Ammon's horn (tissue), 1 donor: ENCODE measurements at places on chromosomes 3 and 15.

GRCh38 chr3:37223141-37223558 lies 48.8 kb upstream of the LRRFIP2 start:
- DNase-seq: no peak

GRCh38 chr3:107699682-107700081 lies 176.9 kb downstream of the BBX start:
- DNase-seq: no peak

DNA sequence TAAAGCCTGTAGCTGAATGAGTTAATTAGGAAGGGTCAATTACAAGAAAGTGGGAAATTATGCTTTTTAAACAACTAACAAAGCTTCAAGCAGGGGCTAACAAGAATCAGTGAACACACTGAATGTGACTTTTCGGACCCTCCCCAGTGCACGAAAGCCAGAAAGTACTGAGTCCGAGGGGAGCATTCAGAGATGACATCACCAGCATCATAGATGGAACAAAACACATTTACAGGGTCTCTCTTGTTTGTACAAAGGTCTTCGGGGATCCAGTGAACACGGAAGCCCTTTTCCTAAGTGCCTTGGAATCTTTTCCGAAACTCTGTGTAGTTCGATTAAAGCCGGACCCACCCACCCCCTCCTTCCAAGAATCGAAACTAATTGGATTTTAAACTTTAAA lies 829 bp downstream of the DCP1A start:
- peak; percentile 4 for DNase-seq

GRCh38 chr3:173734473-173734872 lies 336.9 kb downstream of the NLGN1 start:
- DNase-seq: no peak

DNA sequence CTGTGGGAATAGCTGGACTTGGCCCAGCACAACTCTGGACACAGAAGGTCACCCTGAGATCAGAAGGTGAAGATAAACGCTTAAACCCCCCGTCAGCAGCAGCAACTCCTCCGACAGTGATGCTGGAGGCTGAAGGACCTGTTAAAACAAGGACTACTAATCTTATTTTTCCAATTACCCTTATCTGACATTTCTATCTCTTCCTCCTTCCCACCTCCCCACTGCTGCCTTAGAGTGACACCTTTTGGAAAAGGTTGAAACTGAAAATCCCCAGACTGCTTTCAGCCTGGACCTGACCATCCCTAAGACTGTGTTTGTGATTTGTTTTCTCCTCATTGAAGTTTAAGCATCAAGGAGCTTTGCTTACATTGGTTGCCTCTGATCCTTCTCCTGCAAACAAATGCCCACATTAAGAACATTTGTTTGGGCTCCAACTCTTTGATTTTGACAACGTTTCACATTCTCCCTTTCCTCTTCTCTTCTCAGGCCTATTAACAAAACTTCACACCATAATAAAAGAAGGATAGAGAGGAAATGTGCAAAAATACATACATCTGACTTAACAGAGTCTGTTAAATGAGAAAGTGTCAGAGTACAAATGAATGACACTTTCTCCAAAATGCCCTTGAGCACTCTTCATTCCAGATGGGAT lies 410.6 kb upstream of the WNT5A start:
- DNase-seq: no peak

DNA sequence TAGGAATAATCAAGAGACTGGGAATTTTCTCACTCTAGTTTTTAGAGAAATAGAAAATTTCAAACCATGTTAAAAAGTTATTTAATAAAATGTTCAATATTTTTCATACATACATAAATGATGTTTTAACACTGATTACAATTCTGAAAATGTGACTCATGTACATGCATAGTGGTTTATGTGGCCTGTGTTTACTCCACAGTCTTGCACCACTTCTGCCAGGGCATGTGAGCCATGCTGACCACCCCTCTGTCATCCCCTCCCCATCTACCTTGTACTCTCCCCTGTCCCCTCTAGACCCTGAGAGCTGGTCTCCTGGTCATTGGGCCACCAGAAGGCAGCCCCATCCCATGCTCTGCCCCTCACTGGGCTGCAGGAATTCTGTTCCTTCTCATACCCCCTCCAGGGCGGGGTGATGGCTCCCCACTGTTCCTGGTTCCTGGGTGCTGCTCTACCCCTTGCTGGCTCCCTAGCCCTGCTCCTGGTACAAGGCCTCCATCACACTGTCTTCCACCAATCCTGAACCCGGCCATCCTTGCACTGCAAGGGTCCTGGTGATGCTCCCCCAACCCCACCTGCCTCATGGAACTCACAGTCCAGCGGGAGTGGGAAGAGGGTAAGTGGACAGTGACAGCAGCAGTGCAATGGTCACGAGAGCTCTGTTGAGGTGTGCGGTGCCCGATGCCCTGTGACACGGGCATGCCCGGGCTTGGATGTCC lies 24.2 kb upstream of the SLC41A3 start:
- no peak for DNase-seq

DNA sequence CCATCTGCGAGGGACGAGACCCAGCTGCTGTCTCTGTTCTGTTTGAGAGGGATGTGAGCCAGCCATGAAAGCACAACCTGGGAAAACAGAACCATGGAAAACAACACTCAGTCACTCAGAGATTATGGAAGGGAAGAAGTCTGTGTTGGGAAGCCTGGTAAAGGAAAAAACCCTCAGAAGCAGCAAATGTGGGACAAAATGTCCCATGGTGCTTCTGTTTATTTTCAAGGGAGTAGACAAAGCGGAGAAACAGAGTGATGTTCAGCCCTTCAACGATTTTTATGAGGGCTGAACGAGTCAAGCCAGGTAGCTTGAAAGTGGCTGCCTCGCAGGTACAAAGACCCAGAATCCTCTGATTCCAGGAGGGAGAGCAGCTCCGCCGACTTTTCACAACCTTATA lies 59.3 kb downstream of the DCLK3 start:
- no peak for DNase-seq

GRCh38 chr3:117036259-117036799 lies 326.8 kb downstream of the TUSC7 start:
- DNase-seq: peak; percentile 64

DNA sequence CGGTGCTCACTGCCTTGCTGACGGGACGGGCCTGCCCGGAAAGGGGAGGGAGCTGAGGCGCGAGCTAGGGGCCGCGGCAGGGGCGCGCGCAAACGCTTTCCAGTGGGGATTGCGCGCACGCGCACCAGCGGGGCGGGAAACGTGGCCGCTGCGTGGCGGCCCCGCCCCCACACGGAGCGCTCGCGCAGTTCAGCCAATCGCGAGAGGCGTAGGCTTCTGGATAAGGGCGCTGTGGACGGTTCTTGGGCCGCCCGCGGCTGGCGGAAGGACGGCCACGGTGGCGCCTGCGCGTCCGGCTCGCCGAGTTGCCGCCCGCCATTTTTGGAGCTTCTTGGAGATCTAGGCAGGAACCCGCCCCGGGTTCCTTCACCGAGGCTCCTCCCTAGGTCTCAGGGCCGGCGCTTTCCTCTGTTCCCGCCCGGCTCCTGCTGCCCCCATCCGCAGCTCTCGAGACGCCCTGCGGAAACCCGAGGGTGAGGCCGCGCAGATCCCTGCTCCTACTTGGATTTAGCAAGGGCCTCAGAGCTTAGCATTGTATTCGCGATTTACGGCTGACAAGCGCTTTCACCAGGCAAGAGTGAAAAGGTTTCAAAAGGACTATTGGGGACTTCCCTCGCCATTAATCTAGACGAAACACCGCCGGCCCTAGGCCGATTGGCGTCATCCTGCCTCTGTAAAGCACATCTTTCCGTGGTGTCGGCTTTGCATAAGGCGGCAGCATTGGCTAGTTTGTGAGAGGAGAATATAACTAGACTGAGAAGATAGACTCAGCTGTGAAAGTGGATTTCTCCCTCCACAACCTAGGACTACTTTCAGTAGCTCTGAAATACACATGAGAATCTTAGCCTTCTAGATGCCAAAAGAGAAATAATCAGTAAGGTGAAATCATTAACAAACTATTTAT lies 496 bp upstream of the STAG1 start:
- peak; percentile 98 for DNase-seq

- no peak for DNase-seq
Measured at GRCh38 chr3:7205535-7205934, 344.6 kb downstream of the GRM7 start.

DNA sequence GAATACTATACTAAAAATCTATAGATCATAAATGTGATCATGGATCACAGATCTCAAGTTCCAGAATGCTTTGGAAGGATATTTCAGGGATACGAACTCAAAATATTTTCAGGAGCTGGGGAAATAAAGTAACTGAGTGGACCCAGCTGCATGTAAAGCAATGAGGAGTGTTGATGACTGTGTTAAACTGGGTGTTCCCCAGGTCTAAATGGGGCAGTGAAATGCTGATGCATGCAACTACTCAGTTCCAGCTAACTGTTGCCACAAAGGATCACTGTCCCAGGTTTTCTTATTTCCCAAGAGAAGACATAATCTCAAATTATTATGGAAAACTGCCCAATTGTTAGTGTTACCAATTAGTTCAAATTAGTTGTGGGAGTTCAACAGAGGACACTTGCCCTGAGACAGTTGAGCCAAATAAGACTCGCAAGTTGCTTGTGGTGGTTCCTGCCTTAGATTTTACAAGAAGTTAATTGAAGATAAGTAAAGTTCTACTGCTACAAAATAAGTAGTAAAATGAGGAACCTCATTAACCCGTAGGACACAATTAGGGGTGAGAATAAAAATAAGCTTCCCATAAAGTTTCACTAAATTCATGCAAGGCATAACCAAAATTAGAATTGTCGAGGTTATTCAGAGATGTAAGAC lies 66.3 kb upstream of the IL12A start:
- DNase-seq: no peak

DNA sequence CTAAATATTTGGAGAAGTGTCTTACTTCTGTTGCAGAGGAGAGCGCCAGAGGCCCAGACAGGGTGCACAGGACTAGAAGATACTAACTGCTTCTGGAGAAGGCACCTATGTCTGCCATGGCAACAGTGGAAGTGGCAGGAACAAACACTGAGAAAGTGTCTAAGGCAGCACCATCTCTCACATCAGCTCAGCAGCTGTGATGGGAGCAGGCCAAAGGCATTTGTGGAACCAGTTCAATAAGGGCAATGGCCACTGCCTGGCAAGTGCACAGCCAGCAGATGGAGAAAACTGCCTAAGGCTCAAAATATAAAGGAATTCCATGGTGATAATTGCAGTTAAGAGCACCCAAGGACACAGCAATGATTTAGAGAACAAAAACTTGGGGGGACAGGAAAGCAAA lies 563.0 kb upstream of the CCDC54 start:
- peak; percentile 62 for DNase-seq

- no peak for DNase-seq
Measured at GRCh38 chr15:39530480-39531342, 50.2 kb upstream of the THBS1 start.

DNA sequence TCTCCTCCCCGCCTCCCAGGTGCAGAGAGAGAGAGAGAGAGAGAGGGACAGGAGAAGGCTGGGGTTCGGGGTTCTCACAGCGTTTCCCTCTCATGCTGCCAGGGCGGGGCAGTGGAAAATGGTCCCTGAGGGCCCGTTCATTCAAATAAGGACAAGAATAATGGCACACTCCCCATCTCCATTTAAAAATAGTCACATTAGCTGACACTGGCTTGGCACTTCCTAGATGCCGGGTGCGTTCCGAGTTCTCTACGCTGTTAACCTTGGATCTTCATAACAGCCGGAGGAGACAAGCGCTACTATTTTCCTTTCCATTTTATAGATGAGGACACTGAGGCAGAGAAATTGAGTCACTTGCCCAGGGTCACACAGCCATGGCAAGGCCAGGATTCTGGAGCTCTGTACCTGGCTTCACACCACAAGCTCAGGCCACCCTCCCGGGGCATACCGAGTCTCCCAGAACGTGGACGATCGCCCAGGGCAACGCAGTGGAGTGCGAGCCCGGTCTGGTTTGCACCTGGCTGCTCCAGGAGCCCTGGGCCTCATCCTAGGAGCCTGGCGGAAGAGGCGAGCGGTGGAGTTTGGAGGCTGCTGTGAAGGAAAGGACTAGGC lies 608 bp upstream of the SLC6A6 start:
- DNase-seq: no peak

GRCh38 chr3:11335056-11335608 lies 62.9 kb downstream of the ATG7 start:
- DNase-seq: peak; percentile 80

DNA sequence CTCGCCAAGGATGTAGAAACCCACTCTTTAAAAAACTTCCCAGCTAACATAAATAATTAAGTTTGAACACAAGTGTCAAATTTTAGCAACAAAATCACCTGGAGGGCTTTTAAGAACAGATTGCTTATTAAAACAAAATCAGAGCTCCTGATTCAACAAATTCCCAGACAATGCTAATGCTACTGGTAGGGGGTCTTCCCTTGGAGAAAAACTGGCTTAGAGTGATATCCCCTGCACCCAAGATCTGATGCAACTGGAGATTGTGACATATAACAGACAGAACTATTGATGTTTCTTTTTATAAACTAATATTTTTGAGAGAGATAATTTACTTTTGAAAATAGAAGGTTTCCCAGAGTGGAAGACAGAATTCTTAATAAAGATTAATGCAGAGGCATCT lies 19.9 kb downstream of the IGSF10 start:
- DNase-seq: no peak
